ENCODE measurements at places on chromosomes 5 and 9.

- no peak for DNase-seq
These were observed 20.3 kb upstream of the SH3RF2 start for GRCh38 chr5:145915970-145916638.

- no peak for DNase-seq
These were observed 254.3 kb downstream of the ZSWIM6 start for GRCh38 chr5:61586096-61587084.

DNA sequence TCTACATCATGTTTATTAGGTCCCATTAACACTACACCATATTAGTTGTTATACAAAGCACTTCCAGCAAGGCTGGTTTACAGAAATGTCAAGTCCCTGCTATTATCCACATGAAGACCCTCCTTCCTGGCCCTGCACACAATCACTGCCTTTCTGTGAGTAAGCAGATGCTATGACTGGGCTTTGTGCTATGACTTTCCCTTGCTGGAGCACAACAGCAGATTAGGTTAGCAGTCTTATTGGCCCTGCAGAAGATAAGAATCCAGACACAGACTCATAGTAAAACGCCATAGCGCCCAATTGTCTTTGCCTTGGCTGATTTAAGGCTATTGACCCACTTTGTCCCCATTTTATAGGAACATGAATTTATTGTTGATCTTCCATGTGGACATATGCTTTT lies 228.9 kb upstream of the ACTBL2 start:
- DNase-seq: no peak

DNA sequence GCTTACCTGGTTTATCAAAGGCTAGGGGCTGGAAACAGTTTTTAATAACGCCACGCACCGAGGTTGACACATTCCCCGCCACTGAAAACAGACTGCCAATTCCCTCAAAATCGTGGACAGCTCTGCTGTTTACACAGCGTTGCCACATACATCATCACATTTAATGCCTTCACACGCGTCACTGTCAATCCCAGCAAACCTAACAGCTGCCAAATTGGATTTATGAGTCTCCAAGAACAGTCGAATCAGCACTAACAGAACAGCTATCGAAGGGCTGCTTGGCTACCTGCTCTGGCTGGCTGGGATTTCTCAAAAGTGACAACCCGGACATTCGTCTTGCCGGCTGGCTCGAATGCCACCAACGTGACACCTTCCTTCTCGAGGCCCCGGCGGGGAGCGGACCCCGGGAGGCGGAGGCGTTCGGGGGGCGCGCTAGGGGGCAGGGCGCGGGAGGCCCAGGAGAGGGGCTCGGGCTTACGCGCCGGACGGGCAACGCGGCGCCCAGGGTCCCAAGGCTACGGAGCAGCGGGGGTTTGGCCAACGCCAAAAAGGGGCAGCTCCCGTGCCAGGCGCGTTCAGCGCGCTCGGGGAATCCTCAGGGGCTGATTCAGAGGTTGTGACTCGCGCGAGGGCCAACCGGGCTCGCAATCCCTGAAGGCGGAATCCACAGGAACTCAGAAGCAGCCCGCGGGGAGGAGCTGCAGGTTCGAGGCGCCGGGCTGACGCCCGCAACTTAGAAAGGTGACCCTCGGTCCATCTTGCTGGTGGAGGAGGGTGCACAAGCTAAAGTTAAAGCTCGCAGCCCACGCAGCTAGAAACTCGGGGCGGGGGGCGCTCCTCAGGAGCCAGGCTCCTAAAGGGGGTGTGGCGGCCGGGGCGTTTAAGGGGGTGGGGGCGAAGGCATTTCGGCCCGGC lies 1.2 kb downstream of the CDC14B start:
- peak; percentile 72 for DNase-seq

- no peak for DNase-seq
These were observed 1.7 kb upstream of the TENT4A start for GRCh38 chr5:6711409-6712141.

GRCh38 chr5:178769617-178770260 lies 39.3 kb upstream of the ZNF354A start:
- DNase-seq: no peak

- no peak for DNase-seq
These were observed 63.8 kb upstream of the S1PR3 start for GRCh38 chr9:88927510-88927909.

Measured in HT-29 (cell line).